Renal pelvis (tissue), 12 donors: ENCODE measurements at places on chromosomes 12 and 14.
A peak's percentile ranks its signal among the peaks of the same experiment; 100 is the strongest.

- DNase-seq: no peak
Observed at GRCh38 chr14:88698651-88699050, 94.1 kb downstream of the EML5 start.

- no peak for DNase-seq
Observed at GRCh38 chr12:131603106-131603938, 107.6 kb upstream of the SFSWAP start.

- DNase-seq: no peak
Observed at GRCh38 chr12:95986635-95987570, 9.2 kb downstream of the HAL start.

GRCh38 chr14:61654026-61654425, 41.3 kb upstream of the HIF1A start:
- no peak for DNase-seq

DNA sequence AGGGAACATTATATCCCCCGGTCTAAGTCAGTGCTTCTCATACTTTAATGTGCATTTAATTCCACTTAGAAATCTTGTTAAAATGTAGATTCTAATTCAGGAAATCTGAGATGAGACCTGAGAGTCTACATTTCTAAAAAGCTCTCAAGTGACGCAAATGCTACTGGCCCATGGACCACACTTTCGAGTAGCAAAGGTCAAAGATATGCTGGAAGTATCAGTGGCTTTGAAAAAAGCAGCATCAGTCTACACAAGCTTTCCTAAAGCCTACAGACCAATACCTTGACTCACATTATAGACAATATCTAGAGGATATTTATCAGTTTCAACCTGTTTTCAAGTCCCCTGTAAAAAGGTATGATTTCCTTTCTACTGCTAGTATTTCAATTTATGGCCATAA, 248.6 kb downstream of the CEP128 start:
- no peak for DNase-seq

DNA sequence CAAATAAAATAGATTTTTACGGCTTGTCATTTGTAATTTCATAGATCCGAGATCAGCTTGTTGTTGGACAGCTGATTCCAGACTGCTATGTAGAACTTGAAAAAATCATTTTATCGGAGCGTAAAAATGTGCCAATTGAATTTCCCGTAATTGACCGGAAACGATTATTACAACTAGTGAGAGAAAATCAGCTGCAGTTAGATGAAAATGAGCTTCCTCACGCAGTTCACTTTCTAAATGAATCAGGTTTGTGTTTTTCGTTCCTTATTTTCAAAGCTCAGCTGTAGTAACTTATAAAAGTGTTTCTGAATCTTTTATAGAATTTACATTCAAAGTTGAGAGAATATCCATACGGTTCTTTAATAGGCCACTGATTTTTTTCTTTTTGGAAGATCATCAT, 89.1 kb downstream of the LRRK2 start:
- no peak for DNase-seq

- peak; percentile 24 for DNase-seq
Observed at GRCh38 chr12:119942386-119942785, 46.6 kb upstream of the BICDL1 start.

- DNase-seq: no peak
Observed at GRCh38 chr12:79617696-79618095, 73.1 kb downstream of the PAWR start.

DNA sequence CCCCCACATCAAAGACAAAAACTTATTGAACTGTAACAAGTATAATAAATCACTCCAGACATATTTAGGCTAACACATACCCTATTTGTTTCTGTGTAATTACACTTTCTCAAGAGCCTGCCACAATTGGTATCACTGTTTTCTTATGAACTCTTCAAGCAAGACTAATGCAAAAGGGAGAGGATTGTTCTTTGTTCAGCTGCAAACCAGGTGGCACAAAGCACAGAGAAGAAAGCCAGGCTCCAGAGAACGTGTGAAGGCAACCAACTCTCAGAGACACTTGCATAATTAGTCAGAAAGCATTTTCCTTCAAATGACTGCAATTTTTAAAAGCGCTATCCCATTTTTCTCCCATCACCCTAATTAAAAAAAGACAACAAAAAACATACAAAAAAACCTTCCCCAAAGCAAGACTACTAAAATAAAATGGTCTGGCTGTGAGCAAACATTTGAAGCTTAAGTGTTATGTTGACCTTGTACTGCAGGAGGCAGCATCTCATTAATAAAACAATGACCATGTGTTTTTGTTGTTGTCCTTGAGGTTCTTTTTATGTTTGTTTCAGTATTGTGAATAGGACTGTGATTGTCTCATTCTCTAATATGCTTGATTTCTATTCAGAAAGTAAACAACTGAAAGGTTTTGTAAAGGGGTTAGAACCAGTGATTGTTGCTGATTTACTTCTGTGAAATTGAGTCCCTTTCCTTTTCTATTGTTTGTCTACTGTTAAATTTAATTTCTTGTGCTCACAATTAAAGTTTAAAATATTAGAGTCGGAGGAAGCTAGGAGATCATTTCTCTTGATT, 452.7 kb upstream of the PDE3A start:
- DNase-seq: peak; percentile 64

- no peak for DNase-seq
Observed at GRCh38 chr14:68981539-68981976, 2.5 kb upstream of the ACTN1 start.

GRCh38 chr14:54114941-54115340, 158.3 kb upstream of the BMP4 start:
- DNase-seq: no peak
